ENCODE measurements at places on chromosomes 11 and 22.

- no peak for DNase-seq
Observed at GRCh38 chr11:61833926-61834277, 5.8 kb downstream of the FADS2 start.

DNA sequence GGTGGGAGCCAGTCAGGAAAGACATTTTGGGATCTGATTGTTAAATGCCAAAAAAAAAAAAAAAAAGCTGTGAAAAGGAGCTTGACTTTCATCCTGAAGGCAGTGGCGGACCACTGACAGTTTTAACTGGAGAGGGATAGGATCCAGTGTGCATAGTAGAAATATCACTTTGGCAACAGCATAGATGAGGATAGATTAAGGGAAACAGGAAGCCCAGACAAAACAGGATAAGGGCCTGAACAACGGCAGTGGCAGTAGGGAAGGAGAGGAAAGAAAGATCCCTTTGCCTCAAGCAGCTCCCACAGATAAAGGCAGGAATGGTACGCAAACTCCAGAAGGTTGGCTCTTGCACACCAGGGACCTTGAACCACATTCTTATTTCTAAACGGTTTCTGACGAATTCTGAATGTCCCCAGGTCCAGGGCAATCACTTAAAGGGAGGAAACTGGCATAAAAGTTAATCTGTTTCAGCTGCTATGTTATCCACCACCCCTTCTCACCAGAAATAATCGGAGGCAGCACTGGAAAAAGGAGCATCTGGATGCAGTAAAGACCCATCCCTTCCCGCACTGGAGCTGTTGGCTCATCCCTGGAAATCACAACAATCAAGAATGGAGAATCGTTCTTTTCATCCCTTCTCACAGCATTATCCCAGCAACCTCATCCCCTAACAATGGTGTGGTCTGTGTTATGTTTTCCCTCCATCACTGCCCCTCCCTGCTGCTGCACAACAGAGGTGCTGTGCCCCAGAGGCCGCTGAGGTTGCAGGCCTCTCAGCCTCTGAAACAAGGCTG, 99.1 kb downstream of the GAB2 start:
- DNase-seq, result no peak

- no peak for DNase-seq
Observed at GRCh38 chr11:29317694-29318093, 699.1 kb downstream of the KCNA4 start.

DNA sequence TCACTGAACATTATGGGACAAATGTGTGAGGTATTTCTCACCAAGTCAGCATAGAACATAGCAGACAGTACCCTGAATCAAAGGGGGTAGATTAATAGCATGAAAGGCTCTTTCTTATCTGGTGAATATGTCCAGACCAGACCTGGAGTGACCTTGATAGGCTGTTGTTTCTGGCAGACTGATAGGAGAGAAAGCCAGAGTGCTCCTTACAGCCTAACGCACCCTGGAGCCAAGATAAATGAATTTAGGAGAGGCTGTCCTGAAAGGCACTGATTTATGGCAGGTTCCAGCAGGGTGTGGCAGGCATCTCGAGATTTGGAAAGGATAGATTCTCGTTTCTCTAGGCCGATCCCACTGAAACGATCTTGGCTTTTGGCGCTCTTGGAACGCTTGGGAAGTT, 204.6 kb downstream of the DBX1 start:
- no peak for DNase-seq

DNA sequence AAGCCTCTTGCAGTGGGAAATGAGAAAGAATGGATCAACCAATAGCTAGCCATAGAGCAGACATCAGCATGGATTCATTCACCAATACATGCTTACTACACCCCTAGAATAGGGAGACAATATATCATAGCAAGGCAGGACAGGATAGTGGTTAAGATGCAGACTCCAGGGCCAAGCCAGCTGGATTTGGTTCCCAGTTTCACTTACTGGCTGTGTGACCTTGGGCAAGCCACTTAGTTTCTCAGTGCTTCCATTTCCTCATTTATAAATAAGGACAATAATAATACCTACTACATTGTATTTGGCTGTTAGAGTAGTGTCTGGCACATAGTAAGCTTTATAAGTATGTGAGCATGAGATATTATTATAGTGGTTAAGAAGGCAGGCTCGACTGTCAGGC, 7.1 kb downstream of the DCHS1 start:
- no peak for DNase-seq

DNA sequence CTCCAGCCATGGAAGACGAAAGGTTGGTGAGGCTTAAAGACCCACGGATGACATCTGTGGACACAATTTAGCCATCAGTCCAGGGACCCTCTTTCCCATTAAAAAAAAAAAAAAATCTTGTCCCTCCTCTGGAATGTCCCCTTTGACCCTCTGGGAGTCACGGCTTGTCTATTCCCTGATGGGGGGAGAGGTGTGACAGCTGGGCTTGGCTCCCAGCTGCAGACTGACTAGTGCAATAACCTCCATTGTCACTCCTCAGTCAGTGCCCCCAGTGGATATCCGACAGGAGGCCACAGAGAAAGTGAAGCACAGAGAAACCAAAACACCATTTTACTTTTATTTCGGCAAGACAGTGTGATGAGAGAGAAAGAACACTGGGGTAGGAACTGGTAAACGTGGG, 2.7 kb upstream of the VSIG2 start:
- no peak for DNase-seq

- no peak for DNase-seq
Observed at GRCh38 chr22:23844739-23845202, 6.0 kb upstream of the DERL3 start.

DNA sequence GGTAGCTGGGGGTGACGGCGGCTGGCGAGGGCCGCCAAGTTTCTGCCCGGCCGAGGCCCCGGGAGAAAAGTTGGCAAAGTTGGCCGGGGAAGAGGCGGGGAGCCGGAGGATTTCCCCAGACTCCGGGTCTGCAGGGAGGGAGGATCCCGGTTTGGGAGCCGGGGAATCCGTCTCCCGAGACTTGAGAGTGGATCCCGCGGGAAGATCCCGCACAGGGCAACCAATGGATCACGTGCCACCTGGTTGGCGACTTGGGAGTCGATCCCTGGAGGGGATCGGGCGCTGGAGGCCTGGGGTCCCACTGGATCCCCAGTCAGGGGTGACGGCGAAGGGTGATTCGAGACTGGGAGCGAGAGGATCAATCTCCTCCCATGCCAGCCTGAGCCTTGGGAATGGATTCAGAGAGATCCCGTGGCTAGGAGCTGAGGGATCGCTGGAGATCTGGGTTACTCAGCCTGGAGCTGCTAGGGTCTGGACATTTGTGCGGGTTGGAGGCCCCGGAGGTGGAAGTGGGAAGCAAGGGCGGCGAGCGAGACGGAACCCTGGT, 394 bp downstream of the KIAA1671 start:
- no peak for DNase-seq

GRCh38 chr11:61734767-61735166, 17.7 kb upstream of the MYRF start:
- DNase-seq, result no peak

GRCh38 chr11:59753650-59754493, 1.3 kb upstream of the STX3 start:
- peak; percentile 88 for DNase-seq

DNA sequence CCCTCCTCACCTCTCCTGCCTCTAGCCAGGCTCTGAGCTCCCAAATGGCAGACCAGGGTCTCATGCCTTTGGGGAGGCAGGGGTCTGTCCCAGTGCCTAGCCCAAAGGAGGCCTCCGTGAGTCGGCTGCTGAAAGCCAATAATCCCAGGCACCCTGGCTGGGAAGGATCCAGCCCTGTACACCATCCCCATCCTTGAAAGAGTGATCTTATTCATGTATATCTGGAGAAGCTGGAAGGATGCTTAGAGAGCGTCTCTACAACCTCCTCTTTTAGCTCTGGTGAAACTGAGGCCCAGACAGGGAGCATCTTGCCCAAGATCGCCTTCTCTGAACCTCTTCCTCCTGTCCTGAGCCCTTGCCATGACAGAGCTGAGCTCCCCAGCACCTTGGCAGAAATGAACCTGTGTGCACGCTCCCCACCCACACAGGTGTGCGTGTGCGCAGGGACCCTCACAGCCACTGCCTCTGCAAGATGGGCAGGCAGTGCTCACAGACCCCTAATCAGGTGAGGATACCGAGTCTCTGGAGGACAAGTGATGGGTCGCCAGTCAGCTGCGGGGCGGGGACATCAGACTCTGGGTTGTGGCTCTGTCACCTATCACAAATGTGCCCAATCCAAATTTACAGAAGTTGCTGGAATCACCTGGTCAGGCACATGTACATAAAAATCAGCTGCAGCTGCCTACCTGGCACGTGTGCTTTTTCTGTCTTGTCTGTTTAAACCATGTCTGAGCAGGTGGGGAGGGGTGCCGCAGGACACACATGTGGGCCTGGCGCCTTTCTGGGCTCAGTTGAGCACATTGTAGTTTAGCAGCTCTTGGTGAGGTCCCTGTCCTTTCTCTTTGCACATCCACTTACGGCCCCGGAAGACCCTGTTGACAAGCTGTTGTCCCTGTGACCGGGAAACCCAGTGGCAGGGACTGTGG, 49.3 kb upstream of the WNT7B start:
- no peak for DNase-seq

- DNase-seq, result no peak
Observed at GRCh38 chr11:45105984-45106375, 40.5 kb upstream of the PRDM11 start.

DNA sequence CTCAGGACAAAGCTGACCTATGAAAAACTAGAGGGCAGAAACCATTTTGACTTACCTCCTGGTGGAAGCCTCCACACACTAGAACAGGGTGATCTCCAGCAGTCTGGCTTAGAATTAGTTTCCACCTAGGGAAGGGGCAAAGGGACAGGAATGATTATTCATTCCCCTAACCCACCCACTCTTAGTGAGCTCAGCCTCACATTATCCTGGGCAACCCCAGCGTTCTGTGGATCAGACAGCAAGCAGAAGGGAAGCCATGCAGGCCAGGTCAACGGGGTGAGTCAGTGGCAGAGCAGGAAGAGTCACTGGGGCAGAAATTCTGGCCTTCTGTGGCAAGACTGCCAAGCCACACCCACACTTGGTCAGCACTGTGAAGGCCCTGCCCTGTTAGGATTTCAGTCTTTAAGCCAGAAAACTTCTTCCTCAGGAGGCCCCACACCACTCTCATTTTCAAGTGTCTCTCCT, 10.5 kb downstream of the NUMA1 start:
- no peak for DNase-seq

- no peak for DNase-seq
Observed at GRCh38 chr22:31080164-31080847, 812 bp upstream of the SMTN start.

DNA sequence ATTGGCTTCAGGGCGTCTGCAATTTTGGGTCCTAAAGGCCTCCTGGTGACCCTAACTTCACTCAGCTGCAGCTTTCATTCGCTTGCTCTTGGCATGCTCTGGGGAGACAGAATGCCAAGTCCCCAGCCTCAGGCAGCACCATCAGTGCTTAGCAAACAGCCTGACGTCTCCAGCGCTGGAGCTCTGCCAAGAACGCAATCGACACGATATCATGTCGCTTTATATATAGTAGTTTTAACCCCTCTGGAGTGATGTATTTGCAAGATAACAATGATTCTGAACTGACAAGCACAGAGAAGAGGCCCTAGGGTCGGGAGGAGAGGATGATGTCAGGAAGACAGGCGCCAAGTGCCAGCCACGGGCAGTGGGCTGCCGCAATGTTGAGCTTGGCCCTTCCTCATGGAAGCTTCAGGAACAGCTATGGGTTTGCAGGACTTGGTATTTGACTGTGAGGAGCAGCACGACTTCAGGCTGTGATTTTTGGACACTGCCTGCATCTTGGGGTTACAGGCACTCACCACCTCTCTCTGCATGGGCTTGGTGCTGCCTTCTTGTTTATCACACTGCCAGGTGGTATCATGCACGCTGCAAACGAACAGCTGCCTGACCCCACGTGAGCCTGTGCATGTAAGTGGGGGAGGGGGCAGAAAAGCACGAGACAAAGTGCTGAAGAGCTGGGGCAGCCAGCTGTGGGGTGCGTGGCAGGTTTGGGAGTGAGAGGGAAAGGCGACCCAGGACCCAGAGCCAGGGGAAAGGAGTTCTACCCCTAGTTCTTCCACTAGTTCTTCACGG, 26.1 kb downstream of the B3GAT1 start:
- DNase-seq, result no peak

DNA sequence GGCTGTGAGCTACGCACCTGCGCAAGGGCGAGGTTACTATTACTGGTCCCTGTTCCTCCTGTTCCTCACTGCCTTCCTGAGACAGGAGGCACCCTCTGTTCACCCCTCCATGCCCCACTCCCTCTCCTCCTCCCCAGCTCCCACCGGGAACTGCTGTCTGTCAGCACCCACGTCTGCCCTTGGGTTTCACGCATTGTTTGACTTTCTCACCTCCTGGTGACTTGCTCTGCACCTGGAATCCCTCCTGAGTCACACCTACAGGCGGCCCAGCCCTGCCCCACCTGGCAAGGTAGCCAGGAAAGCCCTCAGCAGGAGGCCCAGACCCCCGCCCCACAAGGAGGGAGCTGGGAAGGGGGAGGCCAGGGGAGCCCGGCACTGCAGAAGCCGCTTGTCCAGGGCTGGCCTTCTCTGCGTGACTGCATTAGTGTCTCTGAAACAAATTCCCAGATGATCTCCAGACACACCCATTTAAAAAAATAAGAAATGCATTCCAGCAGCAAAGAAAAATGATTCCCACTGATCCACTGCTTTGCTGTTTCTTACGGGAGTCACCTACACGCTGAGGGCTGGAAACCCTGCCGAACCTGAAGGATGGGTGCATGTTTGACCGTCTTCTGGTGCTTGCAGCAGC, 86.4 kb downstream of the CELSR1 start:
- DNase-seq, result no peak

DNA sequence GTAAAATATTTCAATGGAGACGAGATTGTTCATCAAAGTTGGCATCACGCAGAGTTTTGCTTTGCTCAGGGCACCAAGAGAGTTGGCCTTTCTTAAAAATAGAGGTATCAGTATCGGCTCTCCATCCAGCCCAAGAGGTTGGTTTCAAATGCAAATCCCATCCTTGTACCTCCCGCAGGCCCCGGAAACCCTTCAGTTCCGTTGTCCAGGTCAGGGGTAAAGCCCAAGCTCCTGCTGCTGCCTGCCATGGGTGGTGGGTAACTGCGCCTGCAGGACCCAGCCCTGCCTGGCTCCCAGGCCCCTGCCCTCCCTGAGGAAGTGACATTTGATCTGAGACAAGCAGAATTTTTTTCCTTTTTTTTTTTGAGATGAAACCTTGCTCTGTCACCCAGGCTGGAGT, 49.3 kb upstream of the RTL6 start:
- no peak for DNase-seq

- peak; percentile 68 for DNase-seq
Observed at GRCh38 chr11:134270250-134270714, 5.9 kb upstream of the GLB1L3 start.

Measured in activated CD4-positive, alpha-beta memory T cell treated with anti-CD3 and anti-CD28 coated beads, Interleukin-2, amount 10 ng/mL, durations not matched to agents 7 days and 5 days (primary cell).